ENCODE measurements at places on chromosomes 3 and 15.

DNA sequence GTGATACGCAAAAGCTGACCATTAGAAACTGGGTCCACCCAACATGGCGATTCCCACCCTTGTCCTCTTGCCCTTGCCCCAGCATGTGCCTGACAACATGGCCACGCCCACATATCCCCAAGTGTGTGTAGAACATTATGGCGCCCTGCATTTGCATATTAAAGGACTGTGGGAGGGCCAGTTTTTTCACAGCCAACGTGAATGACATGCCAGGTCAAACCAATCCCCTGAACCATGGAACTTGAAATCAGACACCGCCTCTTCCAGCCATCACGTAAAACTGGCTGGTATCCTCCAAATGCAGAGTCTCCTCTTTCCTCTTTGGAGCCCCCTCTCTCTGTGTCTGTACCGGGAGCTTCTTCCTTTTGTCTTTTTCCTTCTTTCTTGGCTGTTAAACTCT, 156.7 kb upstream of the EPHA6 start:
- no peak for DNase-seq

DNA sequence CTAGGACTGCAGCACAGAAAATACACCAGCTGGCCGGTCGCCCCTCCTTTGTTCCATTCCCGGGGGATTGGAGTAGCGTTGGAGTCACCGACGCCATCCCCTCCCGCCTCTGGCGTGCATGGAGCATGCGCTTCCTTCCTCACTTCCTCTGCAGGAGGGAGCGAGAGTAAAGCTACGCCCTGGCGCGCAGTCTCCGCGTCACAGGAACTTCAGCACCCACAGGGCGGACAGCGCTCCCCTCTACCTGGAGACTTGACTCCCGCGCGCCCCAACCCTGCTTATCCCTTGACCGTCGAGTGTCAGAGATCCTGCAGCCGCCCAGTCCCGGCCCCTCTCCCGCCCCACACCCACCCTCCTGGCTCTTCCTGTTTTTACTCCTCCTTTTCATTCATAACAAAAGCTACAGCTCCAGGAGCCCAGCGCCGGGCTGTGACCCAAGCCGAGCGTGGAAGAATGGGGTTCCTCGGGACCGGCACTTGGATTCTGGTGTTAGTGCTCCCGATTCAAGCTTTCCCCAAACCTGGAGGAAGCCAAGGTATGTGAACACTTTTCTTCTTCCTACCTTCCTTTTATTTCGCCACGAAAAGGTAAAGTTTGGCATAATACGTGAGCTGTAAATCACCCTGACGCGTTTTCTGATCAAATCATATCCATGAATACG, at the start of gene SCG3:
TSS of gene SCG3 (plus strand) at position 201 of the 661 bp plus-strand sequence. CDS start at position 454, 253 bp downstream.
- DNase-seq = peak; percentile 81

- DNase-seq = peak; percentile 5
These were observed 51.0 kb downstream of the ALCAM start for GRCh38 chr3:105417525-105418289.

DNA sequence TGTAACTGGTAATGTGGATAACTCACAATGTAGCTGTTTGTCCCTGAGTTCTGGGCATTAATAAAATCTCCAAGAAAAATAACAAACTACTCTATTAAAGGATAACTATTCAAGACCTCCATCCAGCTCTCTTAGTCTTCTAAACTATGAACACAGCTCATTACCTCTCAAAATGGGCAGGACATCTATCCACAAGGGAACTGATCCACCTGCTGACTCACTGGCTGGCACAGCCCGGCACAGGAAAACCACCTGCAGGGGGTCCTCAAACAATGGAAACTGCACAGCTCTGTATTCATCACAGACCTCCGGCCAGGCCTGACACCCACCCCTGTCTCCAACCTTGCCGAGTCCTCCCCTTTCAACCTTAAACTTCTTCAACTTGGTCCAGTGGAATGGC, 255.4 kb downstream of the TJP1 start:
- DNase-seq = no peak

- DNase-seq = no peak
These were observed 9.0 kb upstream of the CD47 start for GRCh38 chr3:108099679-108100428.

- DNase-seq = no peak
These were observed 32.8 kb upstream of the LRTM1 start for GRCh38 chr3:54960701-54961100.

- DNase-seq = no peak
These were observed 185.9 kb downstream of the ERC2 start for GRCh38 chr3:56282341-56282740.

GRCh38 chr15:71654042-71654719, 156.2 kb upstream of the NR2E3 start:
- no peak for DNase-seq

DNA sequence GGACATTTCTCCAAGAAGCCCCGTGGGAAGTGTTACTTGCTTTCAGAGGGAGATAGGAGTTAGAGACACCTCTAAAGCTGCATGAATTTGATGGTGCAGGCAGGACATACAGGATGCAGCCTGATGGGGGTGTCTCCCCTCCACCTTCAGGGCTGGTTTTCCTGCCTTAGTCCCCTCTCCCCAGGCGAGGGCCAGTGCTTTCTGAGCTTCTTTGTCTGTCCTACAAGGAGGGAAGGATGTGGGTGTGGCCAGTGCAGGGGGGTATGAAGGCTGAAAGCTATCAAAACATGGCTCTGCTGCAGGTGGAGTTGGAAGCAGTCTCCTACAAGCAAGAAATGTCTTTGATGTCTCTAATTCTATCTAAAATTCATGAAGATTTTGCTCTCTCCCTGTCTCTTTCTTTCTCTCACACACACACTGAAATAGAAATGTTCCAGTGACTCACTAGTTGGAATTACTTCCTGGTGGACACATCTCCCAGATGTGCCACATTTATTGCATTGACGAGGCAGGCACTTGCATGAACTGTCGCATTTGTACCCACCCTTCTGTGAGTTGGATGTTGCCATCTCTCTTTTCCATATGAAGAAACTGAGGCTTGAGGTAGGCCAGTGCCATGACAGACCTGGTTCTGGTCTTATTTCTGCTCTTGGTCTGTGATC, 13.9 kb upstream of the PODXL2 start:
- no peak for DNase-seq

DNA sequence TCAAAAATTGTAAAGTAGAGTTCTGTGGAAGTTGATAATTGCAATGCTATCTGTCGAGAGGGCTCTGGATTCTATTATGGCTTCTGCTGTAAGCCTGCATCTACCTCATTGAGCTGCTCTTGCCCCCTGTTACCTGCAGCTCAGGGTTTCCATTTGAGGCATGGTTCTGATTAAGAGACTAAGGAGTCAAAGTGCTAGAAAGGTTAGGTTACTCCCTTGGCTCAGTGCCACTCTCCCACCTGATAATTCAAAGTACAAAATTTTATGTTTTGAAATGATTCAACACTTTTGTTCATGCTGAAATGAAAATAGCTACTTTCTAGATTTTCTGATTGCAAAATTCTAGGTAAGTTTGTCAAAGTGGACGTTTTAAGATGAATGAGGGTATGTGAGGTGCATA, 220.5 kb upstream of the SATB1 start:
- DNase-seq = no peak

- DNase-seq = no peak
These were observed 30.2 kb upstream of the LEKR1 start for GRCh38 chr3:156795890-156796481.

- no peak for DNase-seq
These were observed 234.2 kb downstream of the WNT5A start for GRCh38 chr3:55252921-55253320.

GRCh38 chr3:196063971-196064370, 17.9 kb downstream of the TFRC start:
- DNase-seq = peak; percentile 42

DNA sequence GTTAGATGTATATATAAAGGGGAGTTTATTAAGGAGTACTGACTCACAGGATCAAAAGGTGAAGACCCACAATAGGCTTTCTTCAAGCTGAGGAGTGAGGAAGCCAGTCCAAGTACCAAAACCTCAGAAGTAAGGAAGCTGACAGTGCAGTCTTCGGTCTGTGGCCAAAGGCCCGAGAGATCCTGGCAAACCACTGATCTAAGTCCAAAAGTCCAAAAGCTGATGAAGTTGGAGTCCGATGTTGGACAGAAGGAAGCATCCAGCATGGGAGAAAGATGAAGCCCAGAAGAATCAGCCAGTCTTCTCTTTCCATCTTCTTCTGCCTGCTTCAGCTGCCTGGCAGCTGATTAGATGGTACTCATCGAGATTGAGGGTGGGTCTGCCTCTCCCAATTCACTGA, 107.5 kb downstream of the BCHE start:
- DNase-seq = no peak

- no peak for DNase-seq
These were observed 159.9 kb downstream of the OSBPL10 start for GRCh38 chr3:31821118-31821517.

- no peak for DNase-seq
These were observed 1.4 kb downstream of the MORF4L1 start for GRCh38 chr15:78873793-78874765.

- no peak for DNase-seq
These were observed 153.8 kb downstream of the ADAM10 start for GRCh38 chr15:58595516-58596263.

- no peak for DNase-seq
These were observed 870 bp upstream of the TSEN2 start for GRCh38 chr3:12483410-12483809.

DNA sequence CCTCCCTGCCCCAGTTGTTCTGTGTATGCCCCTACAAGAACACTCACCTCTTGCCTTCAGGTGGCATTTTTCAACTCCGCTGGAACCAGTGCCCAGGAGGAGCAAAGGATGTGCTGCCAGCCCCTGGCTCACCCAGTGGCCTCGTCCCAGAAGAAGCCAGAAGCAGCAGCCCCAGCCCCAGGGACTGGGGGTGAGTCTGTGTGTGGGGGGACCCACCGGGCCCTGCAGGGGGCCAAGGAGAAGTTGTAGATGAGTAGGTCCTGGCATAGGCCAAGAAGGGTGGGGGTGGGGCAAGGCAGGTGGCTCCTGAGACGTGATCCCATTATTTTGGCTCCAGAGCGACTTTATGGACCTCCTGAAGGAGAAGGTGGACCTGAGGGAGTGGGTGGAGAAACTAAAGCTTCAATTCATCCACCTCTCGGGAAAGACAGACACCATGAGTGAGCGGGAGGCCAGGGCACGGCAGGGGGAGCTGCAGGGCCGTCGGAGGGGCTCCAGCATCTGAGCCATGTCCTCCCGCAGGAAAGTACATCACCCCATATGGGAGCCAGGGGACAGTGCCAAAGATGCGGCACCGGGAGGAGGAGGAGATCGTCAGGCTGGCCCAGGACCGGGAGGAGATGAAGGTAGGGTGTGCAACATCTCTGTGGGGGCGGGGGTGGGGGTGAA, 29.3 kb downstream of the NGRN start:
- no peak for DNase-seq

DNA sequence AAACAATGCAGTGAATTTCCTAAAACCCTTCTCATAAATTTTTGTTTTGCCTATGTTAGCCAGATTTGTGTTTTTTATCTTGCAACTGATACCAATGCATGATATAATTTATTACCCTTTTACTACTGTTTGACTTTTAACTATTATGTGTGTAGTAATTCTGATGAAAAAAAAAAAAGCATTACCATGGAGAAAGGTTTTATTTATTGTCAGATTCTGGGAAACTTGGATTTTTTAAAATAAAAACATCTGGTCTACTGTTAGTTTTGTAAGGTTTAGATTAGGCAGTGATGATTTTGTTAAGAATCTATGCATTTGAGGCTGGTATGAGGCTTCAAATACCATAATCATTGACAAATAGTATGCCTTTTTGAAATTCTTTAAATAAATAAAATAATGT, 470.4 kb upstream of the ROBO1 start:
- peak; percentile 1 for DNase-seq

DNA sequence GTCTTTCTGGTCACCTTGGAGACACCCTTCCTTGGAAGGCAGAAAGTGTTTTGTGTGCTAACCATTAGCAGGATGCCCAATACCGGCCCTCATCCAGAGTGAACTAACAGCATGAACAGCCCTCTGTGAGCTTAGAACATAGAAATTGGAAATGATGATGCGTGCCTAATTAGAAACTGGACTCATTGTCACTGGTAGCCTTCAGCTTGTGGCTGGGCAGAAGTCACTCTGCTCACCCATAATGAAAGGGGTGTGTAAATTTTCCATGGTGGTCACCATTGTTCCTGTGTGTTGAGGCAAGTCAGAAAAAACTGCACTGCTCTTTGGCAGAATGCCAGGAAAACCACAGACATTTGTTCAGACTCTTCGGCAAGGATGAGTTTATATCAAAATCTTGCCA, 74.7 kb upstream of the CNTN4 start:
- no peak for DNase-seq

DNA sequence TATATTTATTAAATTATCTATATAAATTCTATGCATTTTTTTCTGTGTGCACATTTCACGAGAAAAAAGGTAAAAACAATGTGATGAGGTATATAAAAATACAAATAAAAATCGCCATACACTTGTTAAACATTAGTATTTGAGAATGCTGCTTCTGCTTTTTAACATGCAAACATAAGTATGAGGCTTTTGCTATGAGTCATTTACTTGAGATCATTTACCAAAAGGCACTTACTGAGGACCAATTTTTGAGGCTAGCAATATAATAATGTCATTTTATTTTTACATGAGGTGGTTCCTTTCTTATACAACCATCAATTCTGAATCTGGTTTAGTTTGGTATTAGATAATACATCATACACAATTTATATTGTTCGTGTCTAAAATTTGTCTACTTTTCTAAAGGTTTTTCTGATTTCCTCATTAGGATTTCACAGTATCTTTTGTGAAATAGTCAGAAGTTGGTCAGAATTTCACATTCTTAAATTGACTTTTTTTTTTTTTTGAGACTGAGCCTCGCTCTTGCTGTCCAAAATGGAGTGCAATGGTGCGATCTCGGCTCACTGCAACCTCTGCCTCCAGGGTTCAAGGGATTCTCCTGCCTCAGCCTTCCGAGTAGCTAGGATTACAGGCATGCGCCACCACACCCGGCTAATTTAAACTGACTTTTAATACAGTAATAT, 25.6 kb downstream of the DCUN1D1 start:
- no peak for DNase-seq

DNA sequence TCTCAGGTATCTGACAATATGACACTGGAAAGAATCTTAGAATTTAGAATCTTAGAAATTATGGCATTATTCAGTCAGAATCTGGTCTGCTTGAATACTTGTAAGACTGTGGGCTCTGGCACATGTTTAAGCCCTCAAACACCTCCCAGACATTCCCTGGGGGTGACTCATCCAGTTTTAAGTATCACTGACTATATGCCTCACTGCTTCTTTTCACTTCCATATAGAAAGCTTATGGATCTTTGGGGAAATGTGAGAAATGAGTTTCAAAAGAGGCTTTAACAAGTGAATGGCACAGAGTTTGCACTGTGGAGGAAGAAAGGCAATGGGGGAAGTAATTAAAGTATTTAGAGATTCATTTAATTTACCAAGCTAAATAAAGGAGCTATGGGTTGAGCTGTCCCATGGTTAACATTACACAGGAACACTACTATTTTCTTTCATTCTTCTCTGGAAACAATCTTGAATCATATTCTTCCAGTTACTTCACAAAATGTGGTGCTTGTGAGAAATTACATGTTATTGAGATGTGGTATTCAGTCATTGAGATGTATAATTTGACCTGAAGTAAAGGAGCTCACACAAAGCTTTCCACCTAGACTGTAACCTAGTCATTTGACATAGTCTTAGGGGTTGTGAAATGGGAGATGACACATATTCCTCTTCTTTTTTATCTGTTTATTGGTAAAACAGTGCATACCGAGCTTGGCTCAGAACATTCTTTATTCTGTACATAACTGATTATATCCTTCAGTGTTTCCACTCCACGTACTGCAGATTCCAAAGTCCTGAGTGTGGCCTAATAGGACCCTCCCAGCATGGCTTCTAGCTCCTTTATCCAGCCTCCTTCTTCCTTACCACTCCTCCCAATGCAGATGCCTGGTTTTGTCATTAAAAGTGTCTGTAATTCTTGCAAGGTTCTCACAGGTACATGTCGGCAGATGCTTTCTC, 544.6 kb upstream of the NECTIN3 start:
- DNase-seq = peak; percentile 87

Measured in umbilical cord (tissue), 2 donors.